Purkinje cell (primary cell): ENCODE measurements at places on chromosomes 3 and 15. TPM values are rescaled to one million over a fixed set of nuclear protein-coding genes. Genes with fewer than 3 reads are reported as not detected.

MNS1 gene
- polyA plus RNA-seq = 4.7 and 9.7 TPM in 2 replicates

DENND4A gene
- polyA plus RNA-seq = 20.6 and 21.3 TPM in 2 replicates

HIGD1A gene
- 1,119 and 1,494 TPM in 2 replicates for polyA plus RNA-seq

CCDC39 gene
- polyA plus RNA-seq = 2.8 and 3.5 TPM in 2 replicates

IQCF6 gene
- polyA plus RNA-seq = not detected in 2 replicates

UNC13C gene
- polyA plus RNA-seq = 3.1 and 5.0 TPM in 2 replicates

ISLR2 gene
- 0.23 TPM in 1 of 2 replicates, not detected in the other for polyA plus RNA-seq

OXTR gene
- polyA plus RNA-seq = 2.4 and 3.7 TPM in 2 replicates
